NCI-H82 (cell line): ENCODE measurements at places on chromosomes 2 and 18.

GRCh38 chr18:66196805-66197204 lies 407.1 kb downstream of the CDH19 start:
- DNase-seq: no peak

DNA sequence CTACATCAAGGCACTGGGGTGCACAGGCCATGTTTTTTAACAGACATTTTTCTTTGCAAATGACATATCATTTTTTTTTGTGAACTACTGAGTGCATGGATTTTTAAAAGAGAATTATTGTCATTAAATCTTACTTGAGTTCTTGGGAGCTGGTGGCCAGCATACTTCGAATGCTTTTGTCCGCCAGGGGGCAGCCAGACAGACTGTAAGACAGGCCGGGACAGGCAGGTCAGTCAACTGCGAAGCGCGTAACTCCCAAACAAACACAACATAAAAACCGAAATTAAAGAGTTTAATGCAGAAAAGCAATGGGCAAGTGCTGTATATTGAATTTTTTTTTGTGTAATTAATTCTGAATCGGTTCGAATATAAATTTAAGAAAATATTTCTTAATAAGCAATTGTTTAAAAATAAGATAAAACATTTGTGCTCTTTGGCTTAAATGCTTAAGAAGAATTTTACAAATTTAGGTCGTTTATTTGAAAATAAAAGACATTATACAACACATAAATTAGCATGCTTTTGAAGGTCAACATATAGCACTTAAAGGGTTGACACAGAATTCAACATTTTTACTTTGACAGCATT lies 142.2 kb upstream of the PXDN start:
- peak; percentile 85 for DNase-seq

DNA sequence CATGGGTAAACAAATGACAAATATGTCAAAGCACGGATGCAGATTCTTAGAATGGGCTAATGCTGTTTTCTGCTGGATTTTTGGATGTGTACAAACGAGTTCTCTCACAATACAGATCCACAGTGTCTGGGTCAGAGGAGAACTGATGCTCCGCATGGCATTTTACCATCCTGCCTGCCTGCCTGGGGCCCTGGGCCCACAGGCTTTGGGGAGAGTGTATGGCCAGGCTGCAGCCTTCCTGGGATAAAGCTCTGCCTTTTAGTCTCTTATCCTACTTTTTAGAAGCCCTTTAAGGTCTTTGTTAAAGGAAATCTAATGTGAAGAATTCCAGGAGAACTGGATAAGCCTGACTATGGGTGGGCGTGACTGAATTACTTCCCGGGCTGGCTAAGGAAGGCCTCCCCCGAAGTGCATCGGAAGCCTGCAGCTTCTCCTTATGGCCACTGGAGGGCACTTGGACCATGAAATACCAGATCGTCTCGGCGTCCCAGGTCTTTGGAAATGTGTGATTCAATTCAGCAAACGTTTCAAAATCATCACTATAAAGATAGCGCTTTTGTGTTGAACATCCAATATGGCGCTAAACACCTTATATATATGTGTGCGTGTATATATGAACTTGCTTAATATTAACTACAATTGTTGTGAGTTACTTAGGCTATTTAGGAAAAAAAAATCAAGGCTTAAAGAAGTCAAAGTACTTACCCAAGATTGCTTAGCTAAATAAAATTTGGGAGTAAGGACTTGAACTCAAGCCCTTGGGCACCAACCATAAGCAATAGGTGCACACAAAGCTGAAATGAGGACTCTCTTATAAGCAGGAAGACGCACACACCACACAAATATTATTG lies 15.2 kb upstream of the DNPEP start:
- peak; percentile 94 for DNase-seq

- DNase-seq: no peak
These were observed 635.9 kb downstream of the SUCLG1 start for GRCh38 chr2:83823229-83823628.

DNA sequence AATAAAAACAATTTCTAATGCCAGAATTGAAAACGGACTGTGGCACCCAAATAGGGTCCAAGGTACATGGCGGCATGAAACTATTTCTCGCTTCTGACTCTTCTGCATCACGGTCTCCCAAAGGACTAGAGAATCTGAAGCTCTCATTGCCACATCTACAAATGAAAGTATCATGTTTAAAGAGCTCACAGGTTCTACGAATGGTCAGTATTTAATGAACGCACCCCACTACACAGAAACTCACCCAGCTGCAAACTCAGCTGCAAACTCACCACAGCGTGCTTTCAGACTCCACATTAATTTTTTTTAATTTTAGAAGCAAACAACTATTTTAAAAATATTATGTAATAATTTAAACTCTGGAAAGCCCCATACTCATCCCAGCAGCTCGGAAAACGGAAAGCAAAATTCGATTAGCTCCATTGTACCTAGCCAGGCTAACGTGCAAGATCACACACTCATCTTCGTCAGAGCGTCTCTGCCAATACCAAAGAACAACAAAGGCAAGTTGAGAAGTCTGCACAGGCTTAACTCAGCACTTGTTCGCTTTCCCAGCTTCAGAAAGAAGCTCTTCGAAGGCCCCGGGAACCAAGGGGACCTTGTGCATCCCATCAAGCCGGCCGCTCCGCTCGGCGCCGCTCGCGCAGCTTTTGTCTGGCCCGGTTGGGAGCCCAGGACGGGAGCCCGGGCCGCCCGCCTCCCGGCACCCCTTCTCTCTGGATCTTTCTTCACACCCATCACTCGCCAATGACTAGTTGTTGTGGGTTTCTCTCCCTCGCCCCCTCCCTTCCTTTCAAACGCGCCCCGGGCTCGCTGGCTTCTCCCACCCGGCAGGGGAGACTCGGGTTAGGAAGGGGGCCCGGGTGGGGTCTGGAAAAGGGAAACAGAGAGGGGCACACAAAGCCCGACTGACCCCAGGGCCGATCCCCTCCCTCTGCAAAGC lies 785 bp downstream of the CLASP1 start:
- peak; percentile 73 for DNase-seq

GRCh38 chr2:99512181-99512591 lies 22.4 kb upstream of the REV1 start:
- no peak for DNase-seq

DNA sequence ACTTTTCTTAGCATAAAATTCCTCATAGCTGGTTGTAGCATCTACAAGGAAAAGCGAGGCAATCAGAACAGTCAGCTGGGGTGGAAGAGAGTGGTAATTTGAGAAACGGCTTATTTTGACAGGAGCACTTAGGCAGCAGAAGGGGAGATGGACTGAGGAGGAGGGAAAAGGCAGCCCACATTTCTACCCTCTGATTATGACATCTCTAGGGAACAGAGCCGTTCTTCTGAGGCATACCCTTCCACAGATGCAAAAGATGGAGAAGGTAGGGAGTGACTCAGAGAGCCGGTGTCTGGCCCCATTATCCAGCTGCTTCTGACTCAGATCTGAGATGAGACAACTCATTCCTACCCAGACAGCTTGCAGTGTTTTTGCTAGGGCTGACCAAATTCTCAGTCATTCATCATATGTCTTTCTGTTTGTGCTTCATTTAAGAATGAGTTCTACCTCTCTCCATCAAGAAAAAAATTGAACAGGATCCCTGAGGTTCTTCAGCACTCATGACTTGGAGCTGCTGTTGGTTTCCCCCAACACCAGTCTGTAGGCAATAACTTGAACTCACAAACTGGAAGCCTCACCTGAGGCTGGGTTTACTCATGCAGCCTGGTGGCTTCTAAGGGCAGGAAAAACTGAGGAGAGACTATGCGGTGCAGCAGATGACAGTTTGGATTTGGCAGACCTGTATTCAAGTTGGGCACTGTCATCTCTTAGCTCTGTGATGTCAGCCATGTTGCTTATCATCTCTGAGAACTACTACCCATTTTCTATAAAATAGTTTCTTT lies 15.9 kb upstream of the SEC11C start:
- no peak for DNase-seq

DNA sequence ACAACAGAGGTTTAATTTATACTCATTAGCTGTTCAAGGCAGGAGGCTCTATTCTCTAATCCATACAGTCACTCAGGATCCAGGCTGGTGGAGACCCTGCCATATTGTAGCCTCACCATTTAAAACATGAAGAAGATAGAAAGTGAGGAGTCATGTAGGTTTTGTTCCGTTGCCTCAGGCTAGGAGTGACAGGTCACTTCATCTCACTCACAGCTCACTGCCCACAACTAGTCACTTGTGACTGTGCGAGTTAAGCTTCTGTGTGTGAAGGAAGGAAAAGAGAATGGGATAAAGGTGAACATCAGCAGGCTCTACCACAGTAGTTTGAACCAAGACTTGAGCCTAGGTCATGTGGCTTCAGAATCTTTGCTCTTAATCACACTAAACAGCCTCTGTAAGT lies 9.0 kb upstream of the IGFBP2 start:
- DNase-seq: no peak

DNA sequence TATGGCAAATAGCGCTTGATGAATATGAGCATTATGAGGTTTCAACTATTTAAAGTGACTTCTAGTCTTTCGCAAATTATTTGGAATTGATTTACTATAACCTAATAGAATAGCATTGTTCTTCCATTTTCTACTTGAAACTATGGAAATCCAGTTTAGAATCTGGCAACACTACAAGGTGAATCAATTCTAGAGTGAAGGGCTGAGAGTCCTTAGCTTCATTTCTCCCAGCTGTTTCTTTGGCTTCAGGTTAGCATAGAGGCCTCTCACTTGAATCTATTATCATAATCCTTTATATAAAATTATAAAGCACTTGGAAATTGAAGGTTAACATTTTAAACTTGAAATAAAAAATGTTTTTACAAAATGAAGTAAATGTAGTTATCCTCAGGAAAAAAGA lies 318.8 kb downstream of the CCDC85A start:
- DNase-seq: no peak
